ENCODE measurements at places on chromosomes 5 and 9. TPM values are rescaled to one million over a fixed set of nuclear protein-coding genes. Genes with fewer than 3 reads are reported as not detected.

The SPINK4 gene
- total RNA-seq: not detected

The MSANTD3 gene
- 70.5 TPM for total RNA-seq

The FIBCD1 gene
- total RNA-seq: 15.6 TPM

The PCDHA12 gene
- total RNA-seq: not detected

The NR2F1 gene
- total RNA-seq: 16.4 TPM

The PTBP3 gene
- total RNA-seq: 21.4 TPM

The LPAR1 gene
- total RNA-seq: 69.0 TPM

The LAMC3 gene
- total RNA-seq: not detected

The GADD45G gene
- not detected for total RNA-seq

The ACTBL2 gene
- total RNA-seq: 0.24 TPM

The PAEP gene
- total RNA-seq: not detected

The PRLR gene
- total RNA-seq: 0.10 TPM

Data from RPMI7951 (cell line).